ENCODE measurements at places on chromosomes 12 and 14.

- no peak for DNase-seq
Observed at GRCh38 chr12:46535907-46536306, 163.3 kb upstream of the SLC38A2 start.

DNA sequence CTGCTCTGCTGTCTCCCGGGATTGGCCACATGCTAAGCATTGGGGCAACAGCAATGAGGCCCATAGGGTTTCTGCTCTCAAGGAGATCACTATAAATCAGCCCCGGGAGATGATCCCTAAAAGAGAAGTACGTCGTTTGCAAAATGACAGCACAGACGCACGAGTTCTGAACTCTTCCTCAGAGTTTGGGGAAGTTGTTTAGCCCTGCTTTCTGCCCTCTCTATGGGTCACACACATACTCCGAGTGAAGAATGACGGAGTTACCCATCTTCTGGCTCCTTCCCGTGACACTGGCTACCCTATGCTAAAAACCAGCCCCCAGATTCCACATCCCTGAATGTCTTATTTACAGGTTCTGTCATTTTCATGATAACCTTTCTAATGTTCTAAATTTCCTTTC is 258.0 kb upstream of the PLEKHG7 start:
- no peak for DNase-seq

DNA sequence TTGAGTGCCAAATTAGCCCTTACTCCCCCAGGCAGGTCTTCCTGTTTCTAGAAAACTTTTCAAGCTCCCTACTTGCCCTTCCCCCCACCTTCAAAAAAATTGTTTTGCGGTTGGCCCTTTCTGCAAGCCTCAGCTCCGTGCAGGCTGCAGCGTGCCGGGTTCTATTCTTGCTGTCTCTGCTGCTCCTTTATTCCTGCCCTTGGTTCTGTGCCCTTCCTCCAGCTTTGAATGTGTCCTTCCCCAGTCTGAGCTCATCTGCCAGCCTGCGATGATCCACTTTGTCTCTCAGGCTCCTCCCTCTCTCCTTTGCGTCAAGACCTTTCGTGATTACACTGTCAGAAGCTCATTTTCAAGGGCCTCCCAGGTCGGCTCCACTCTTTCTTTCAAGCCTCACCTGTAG is 98.6 kb downstream of the IRF2BPL start:
- DNase-seq, result peak; percentile 80

DNA sequence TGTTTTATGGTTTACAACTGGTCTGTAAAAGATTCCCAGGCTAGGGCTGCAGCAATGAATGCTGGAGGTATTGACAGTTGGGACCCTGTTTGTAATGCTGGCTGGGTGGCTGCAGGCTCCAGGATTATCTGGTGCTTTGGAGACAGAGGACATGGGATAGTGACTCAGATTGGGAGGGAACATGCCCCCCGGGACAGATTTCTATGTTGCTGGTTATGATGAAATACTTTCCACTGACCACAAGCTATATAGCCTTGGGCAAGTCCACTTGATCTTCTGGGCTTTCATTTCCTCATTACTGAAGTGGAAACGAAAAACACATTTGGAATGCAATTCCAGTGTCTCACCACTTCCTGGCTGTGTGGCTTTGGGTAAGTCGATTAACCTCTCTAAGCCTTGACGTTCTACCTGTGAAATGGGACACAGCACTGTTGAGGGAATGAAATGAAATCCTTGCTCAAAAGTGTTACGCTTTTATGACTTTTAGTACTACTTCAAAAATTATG is 6.3 kb upstream of the TPCN1 start:
- DNase-seq, result no peak

- no peak for DNase-seq
Observed at GRCh38 chr12:62847709-62848108, 87.2 kb downstream of the PPM1H start.

DNA sequence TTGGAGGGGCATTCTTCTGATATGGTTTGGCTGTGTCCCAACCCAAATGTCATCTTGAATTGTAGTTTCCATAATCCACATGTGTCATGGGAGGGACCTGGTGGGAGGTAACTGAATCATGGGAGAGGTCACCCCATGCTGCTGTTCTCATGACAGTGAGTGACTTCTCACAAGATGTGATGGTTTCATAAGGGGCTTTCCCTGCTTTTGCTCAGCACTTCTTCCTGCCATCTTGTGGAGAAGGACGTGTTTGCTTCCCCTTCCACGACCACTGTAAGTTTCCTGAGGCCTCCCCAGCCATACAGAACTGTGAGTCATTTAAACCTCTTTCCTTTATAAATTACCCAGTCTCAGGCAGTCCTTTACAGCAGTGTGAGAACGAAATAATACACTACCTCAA is 382.4 kb downstream of the VRK1 start:
- peak; percentile 10 for DNase-seq

GRCh38 chr14:21038441-21039422 is 3.4 kb upstream of the RNASE7 start:
- no peak for DNase-seq

- no peak for DNase-seq
Observed at GRCh38 chr12:108582978-108583770, 14.7 kb downstream of the TMEM119 start.

- DNase-seq, result no peak
Observed at GRCh38 chr14:74599321-74599761, 12.7 kb downstream of the LTBP2 start.

DNA sequence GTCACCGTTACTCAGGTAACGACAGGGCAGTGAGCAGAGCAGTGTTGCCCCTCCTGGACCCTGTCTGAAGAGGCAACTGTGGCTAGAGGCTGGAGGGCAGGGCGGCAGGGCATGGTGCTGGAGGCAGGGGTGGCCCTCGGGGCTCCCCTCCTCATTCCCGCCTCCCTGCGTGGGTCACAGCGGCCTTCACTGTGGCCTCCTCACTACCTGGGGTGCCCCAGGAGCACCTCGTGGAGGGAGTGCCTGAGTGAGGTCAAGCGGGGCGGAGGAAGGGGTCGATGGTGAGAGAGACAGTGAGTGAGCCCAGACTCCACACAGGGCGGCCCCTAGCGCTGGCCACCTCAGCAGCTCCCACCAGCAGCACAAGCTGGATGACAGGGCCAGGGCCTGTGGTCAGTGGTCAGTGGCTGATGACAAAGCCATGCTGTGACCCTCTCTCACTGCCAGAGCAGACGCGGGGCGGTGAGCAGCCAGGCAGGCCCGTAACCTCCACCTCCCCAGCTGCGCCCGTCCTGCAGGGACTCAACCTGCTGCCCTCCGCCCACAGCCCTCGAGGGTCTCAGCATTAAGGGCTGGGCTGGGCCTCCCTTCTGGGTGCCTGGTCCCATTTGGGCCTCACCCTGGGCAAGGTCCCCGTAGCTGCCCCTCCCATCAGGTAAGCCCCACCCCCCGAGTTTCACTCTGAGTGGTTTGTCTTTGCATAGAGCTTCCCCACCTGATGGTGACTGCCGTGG is 17.8 kb downstream of the GPR132 start:
- no peak for DNase-seq

DNA sequence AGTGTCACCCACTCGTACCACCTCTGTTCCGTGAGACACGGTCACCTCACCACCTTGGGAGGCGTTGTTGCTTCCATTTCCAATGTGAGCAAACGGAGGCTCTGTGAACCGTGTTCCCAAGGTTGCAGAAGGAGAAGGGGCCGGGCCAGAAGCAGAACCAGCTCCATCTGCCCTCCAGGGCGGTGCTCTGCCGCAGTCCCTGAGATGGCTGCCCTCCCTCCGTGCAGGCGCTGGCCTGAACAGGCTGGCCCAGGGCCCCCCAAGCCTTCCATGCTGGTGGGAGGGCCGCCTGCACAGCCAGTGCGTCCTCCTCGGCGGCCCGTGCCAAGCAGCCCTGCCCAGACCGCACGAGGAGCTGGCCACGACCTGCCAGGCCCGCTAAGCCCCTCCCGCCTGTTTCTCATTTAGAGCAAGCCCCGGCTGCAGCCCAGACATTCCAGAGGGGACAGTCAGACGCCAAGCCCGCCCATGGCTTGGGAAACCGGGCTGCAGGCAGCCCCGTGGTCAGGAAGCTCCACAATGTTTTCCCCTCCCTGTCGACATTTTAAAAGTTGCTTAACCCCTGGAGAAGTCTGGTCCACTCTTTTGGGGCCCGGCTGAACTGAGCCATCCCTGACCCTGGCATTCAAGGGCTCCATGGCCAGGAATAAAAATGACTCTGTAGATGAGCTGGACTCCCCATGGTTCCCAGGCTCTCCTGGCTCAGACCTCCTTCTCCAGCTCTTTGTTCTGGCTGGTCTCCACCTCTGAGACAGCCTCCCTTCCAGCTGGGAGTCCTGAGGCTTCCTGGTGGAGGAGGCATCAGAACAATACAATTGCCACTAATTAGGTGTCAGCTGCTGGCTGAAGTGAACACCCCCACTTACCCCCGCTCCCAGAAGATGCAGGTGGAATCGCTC is 236.0 kb downstream of the BCL11B start:
- no peak for DNase-seq

DNA sequence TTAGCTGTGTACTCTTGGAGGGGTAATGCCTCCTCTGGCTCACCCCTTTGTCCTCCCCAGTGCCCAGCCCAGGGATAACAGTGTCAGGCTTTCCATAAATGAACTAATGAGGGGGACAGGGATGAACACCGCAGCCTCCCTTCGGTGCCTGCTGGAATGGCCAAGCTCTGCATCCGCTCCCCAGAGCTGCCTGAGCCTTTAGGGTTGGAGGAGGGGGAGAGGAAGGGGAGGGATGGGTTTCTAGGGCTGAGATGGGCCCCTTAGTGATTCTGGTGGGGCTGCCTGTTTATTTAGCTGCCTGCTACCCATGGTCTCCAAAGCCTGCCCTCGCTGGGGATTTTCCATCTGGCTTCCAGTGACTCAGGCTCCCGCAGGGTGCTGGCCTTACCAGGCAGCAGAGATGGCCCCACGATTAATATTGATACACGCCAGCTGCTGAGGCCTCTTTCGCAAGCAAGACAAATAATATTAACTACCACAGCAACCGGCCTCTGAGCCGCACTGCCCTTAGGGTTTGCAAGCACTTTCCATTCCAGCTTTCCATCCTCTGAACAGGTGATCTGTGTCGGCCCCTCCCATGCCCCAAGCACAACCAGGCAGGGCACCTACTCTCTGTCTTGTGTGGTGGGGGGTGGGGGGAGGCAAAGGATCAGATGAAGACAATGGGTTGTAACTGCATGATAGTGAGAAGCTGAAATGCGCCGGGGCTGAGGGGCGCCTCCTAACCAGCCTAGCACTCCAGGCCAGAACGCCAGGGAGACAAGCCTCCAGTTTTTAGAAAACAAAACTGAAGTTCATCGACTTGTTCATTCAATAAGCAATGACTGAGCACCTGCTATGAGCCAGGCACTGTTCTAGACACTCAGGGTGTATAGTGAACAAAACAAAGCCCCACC is 56.7 kb downstream of the C14orf132 start:
- no peak for DNase-seq

DNA sequence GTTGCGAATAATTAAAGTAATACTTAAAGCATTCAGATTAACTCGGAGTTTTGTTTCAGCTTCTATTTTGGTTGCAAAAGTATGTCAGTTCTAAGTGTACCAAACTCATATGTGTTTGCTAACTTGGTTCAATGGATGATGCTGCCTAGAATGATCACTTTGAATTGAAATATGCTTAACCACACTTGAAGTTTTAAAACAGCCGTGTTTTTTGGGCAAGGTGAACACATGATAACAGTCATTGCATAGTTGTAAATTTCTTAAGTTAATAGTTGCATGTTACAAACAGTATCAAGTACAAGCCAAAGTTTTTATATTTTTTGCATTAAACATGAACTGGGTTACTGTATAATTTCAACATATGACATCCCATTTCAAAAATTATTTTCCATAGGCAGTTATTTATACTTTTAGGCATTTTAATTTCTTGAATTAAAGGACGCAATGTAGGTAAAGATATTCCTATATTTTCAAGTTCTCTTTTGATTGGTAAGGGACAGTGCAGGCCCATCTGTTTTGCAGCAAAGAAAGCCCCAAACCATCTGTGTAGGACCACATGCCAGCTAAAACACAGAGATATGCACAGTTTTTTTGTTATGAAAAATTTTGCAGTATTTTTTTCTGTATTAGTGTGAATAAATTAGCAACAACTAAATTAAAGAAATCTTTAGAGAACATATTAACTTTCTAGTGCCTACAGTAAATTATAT is 575.5 kb downstream of the PRKD1 start:
- DNase-seq, result no peak

DNA sequence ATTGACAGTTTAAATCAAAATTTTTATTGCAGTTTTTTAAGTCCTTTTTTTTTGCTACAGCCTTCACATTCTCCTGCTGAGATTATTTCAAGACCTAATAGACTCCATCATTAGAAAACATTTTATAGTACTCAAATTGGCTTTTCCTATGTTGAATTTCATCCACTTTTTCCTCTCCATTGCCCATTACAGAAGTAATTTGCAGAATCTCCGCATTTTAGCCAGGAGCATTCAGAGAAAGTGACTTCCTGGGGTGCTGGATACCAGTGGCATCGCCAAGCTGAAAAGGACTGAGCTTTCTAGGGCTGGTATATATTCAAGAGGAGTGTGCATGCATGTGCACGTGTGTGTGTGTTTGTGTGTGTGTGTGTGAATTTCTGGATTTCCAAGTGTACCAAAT is 340.8 kb downstream of the PDZRN4 start:
- no peak for DNase-seq

DNA sequence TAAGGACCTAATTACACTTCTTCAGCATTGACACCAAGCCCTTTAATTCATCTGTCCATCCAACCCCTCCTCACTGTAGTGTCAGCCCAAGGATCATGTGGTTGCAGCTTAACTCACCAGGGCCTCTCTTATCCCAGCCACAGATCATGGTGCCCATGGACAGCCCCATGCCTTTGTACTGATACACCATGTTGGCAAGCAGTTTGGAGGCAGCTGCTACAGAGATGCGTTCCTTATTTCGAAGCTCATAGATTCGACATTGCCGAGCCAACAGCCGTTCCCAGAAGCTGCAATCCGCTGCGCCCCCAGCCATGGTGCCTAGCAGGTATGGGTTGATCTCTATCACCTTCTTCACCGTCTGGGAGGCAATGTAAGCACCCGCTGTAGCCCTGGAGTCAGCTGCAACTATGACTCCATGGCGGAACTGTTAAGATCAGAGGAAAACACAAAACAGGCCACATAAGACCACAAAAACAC is 1.4 kb downstream of the PSMB5 start:
- no peak for DNase-seq

DNA sequence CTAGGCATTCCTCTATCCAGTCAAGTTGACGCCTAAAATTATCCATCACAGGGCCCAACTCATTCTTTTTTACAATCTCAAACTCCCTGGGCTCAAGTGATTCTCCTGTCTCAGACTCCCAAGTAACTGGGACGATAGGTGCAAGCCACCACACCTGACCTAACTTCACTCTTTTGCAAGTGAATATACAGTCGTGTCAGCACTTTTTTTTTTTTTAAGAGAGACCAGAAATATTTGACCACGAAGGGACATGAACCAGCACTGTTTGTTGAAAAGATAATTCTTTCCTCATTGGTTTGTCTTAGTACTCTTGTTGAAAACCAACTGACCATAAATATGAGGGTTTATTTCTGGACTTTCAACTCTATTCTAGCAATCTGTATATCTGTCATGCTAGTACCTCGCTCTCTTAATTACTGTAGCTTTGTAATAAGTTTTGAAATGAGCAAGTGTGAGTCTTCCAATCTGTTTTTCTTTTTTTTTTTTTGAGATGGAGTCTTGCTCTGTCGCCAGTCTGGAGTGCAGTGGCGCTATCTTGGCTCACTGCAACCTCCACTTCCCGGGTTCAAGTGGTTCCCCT is 14.0 kb downstream of the PTGR2 start:
- DNase-seq, result no peak

Measured in CD4-positive, alpha-beta T cell treated with Interleukin-4 for 4 hours (primary cell).